Central memory CD4-positive, alpha-beta T cell (primary cell): ENCODE measurements at places on chromosomes 3 and 15.

- DNase-seq, result no peak
These were observed 21.7 kb downstream of the GOLIM4 start for GRCh38 chr3:168073842-168074605.

DNA sequence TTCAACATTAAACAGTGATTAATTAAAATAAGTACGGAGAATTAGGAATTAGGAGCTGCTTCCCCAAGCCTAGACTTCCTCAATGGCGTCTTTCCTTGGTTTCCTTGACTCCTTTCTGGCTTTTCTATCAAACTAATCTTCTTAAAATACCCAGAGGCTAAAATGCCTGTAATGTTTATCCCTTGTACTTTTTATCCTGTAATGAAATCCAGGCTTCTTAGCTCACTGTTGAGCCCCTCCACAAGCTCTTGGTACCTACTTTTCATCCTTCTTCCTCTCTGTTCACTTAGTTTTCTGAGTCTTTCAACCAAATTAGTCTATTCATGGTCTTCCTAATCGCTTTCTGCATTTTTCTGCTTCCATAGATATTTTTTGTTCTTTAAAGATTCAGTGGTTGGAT is 6.9 kb upstream of the UBE2E1 start:
- DNase-seq, result no peak

DNA sequence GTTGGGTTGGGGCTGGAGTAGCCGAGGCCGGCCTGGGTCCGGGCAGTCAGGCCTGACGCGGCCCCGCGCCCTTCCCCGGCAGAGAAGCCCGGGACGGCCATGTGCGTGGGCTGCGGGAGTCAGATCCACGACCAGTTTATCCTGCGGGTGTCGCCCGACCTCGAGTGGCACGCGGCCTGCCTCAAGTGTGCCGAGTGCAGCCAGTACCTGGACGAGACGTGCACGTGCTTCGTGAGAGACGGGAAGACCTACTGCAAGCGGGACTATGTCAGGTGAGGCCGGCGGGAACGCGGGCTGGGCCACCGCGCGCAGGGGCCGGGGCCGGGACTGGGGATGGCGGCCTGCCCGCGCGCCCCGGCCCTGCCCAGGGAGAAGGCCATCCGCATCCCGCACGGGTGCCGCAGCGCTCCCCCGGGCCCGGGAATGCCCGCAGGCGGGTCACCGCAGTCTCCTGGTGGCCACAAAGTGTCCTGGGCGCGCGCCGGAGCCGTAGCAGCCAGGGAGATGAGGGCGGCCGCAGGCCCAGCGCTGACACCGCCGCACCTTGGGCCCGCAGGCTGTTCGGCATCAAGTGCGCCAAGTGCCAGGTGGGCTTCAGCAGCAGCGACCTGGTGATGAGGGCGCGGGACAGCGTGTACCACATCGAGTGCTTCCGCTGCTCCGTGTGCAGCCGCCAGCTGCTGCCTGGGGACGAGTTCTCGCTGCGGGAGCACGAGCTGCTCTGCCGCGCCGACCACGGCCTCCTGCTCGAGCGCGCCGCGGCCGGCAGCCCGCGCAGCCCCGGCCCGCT is 1.3 kb downstream of the ISL2 start:
- DNase-seq, result no peak

DNA sequence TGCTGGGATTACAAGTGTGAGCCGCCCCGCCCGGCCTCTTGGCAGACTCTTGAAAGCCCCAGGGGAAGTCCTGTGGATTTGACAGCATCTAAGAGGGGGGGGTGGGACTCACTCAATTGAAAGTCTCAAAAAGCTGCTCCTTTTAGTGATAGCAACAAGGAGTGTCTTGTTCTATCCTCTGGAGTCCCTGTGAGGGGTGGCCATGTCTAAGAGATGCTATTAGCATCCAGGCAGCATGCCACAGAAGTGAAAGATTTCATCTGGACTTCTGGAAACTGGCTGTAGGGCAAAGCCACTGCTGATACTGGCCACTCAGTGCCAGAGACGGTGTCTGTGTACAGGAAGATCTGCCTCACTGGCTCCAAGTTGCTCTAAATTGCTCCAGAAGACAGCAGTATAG is 74.0 kb downstream of the DHX36 start:
- no peak for DNase-seq

DNA sequence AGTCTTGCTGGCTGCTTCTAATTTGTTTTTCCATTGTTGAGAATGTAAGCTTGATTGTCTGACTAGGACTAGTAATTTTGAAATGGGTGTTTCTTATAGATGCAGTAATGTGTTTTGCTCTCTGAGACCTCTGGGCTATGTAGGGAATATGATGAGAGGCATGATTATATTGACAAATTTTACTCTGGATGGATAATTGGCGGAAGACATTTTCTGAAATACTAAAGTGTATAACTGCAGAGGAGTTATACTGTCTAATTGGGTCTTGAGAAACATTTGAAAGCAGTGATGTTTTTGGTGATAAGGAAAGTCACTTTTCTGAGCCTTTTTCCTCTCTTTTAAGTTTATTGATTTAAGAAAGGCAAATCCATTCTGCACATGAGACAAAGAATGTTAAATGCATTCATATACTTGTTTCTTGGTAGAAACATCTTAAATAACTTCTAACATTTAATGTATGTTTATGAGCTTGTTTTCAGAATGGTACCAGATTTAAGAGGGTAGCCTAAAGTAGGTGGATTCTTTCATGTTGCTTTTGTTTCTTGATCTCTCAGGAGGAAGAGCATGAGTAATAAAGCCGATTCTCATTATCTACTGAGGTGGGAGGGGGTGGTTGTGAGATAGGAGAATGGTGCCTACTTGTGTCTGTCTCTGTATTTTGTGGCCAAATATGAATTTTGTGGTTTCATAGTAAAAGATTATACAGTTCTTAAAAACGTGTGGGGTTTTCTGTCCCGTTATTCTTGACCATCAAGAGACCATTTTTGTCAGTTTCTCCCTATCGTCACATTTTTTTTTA is 2.0 kb downstream of the ATP2C1 start:
- DNase-seq, result no peak

DNA sequence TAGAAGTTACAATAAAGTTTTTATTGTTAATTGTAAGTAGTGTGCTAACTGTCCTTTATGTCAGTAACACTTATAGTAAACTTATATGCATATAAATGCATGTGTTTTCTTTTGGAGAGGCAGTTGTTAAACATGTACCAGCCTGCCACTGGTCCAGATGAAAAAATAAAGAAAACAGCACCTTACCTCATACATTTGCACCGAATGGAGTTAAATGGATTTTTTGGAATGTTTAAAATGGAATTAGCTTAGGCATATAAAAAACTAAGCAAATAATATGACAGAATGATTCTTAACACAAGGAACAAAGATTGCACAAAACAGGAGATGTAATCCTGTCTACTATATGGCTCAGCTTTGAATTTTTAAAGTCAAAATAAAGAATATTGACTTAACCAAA is 50.2 kb upstream of the ALDH1A3 start:
- DNase-seq, result no peak

GRCh38 chr15:39752991-39753390 is 29.6 kb downstream of the FSIP1 start:
- DNase-seq, result no peak

DNA sequence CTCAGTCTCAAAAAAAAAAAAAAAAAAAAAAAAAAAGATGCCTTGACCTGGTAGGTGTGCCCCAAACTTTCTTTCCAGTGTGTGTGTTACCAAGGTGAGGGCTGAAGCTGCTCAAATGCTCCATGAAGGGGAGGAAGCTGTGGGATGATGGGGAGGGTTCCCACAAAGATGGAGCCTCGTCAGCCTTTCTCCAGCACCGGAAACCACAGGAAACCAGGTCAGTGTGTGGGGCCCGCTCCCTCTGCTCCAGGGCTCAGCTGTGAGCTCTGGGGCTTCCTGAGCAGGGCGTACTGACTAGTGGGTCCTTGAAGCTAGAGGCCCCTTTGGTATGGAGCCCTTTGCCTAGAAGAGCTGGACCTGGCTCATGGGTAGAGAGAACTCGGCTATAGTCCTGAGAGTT is 681 bp upstream of the IL17RE start:
- DNase-seq, result peak; percentile 37
